ENCODE measurements at places on chromosomes 2 and 18. TPM values are rescaled to one million over a fixed set of nuclear protein-coding genes. Genes with fewer than 3 reads are reported as not detected.

- DNase-seq: no peak
Observed at GRCh38 chr2:173874894-173875237, 90.3 kb downstream of the SP3 start.

GRCh38 chr18:43587538-43588153 is 310.4 kb upstream of the SYT4 start:
- peak; percentile 48 for DNase-seq

- no peak for DNase-seq
Observed at GRCh38 chr2:174729797-174730697, 34.2 kb downstream of the CHRNA1 start.

Gene FOXI3
- not detected for total RNA-seq
